ENCODE measurements at places on chromosomes 1 and 21.

GRCh38 chr1:40783001-40783905 lies at the start of gene KCNQ4:
Gene KCNQ4, plus strand, starts transcription at chr1:40783787. Its CDS starts 307 bp downstream, at chr1:40784094.
- no peak for DNase-seq

DNA sequence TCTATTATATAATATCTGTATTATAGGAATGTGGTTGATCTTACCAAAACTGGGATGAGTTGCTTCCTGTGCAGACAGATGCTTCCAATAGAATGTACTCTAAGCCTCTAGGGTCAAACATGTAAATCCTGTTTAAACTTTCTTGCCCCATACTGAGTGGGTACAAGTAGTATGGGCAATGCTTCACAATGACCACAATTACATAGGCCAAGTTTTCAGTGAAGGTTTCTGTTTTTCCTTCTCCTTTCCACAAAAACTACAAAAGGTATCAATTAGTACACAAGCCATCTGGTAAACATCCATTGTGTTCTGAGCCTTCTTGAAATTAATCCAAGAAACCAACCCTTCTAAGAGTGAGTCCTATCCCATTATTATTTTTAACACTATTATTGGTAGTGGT lies 16.8 kb downstream of the OTUD7B start:
- no peak for DNase-seq

- DNase-seq: no peak
These were observed 20.4 kb downstream of the PRPF38A start for GRCh38 chr1:52424813-52425212.

DNA sequence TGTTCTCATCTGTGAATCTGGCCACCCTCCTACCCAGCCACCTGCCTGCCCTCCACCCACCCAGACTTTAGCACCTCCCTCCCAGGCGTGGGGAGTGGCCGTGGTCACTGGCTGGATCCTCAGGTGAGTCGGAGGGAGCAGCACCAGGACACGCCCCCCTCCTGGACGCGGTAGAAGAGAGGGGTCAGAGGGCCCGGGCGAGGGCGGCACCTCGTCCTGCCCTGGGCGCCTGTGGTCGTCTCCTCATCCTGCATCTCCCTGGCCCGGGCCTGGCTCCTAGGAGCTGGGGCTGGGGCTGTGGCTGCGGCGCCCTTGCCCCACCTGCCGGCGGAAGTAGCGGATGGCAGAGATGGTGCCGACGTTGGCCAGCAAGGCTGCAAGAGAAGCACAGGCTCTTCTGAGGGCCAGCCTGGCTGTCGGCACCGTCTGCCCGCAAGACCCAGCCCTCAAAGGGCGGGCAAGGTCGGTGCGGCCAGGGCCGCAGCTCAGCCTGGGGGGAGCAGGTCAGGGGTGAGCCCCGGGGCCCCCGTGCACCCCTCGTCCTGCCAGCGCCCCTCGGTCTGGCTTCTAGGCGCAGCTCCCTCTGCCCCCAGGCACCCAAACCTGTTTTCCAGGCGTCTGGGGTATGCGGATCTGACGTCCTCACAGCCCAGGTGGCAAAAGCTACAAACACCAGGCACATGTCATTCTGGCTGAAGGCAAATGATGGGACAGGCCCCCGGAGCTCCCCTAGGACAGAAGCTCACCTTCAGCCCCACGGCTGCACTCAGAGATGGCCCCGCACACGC lies 5.8 kb downstream of the PERM1 start:
- no peak for DNase-seq

DNA sequence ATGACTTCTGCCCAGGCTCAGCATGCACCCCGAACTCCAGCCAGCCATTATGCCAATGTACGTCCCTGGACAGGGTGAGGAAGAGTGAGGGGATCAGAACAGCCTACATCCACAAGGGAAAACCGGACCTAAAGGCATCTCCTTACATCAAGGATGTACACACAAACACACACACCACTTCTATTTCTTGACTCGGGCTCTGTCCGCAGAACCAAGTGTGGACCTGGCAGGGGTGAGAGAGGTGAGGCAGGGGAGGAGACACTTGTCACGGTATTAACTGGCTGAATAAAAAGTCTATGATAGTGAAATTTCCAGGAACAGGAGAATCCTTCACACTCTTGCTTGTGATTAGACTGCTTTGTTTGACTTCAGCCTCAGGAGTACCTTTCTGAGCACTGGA lies 2.3 kb downstream of the LMOD1 start:
- no peak for DNase-seq

GRCh38 chr1:210801501-210801900 lies 332.4 kb downstream of the KCNH1 start:
- DNase-seq: no peak

- DNase-seq: no peak
These were observed 1.2 kb downstream of the SYTL1 start for GRCh38 chr1:27342778-27343638.

- DNase-seq: no peak
These were observed 158.2 kb downstream of the TRIM33 start for GRCh38 chr1:114352797-114353196.

Measured in right atrium auricular region (tissue), 2 donors.